Smooth muscle cell of trachea (primary cell): ENCODE measurements at places on chromosomes 1 and 21. TPM values are rescaled to one million over a fixed set of nuclear protein-coding genes. Genes with fewer than 3 reads are reported as not detected.

The STIL gene
- 2.6 and 11.2 TPM in 2 replicates for total RNA-seq

The MARK1 gene
- 0.17 and 0.29 TPM in 2 replicates for total RNA-seq

The ELAVL4 gene
- not detected in 2 replicates for total RNA-seq

The SLC25A44 gene
- 7.7 and 8.1 TPM in 2 replicates for total RNA-seq

The PGLYRP3 gene
- total RNA-seq, result not detected in 2 replicates

The PBX1 gene
- total RNA-seq, result 60.7 and 68.4 TPM in 2 replicates

The TFF2 gene
- total RNA-seq, result not detected in 2 replicates

The SLC6A17 gene
- total RNA-seq, result 0.29 and 0.33 TPM in 2 replicates

The CCDC181 gene
- total RNA-seq, result 0.50 and 1.0 TPM in 2 replicates

The LIN28A gene
- total RNA-seq, result not detected in 2 replicates
